ENCODE measurements at places on chromosomes 2 and 18.
A peak's percentile ranks its signal among the peaks of the same experiment; 100 is the strongest.

GRCh38 chr2:213021971-213022899 lies 129.2 kb downstream of the IKZF2 start:
- no peak for DNase-seq

GRCh38 chr2:156565066-156565710 lies 129.0 kb downstream of the GPD2 start:
- DNase-seq = no peak

GRCh38 chr2:11411768-11412448 lies 54.1 kb downstream of the E2F6 start:
- no peak for DNase-seq

DNA sequence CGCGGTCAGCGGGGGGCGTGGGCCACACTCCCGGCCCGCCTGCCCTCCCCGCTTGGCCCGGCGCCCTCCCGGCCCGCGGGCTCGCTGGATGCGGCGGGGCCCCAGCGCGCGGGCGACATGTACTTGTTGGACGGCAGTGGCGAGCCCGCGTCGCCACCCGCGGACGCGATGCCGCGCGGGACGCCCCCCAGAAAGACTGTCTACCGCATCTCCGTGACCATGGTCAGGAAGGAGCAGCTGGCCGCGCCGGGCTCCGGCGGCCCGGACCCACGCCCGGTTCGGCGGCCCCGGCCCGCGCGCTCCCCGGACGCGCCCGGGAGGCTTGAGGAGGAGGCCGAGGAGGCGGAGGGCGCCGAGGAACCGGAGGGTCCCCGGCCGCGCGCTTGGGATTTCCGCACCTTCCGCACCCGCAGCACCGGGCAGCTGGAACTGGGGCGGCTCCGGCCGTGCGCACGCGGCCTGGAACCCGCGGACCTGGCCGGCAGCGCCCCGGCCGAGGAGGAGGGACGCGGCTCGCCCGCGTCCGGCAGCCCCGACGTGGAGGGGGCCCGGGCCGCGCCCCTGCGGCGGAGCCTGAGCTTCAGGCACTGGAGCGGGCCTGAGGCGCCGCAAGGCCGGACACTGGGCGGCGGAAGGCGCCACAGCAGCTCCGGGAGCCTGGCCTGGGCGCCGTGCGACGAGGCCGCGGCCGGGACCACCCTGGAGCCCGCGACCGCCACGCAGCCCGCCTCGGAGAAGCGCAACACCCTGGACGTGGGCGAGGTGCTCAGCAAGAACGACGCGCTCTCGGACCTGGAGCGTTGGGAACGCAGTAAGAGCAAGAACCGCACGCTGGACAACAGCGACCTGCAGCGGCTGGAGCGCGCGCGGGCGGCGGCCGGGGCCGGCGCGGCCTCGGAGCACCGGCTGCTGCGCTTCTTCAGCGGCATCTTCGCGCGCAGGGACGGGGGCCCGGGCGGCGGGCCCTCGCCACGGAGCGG lies 176.4 kb downstream of the AGAP1 start:
- no peak for DNase-seq

GRCh38 chr2:168356477-168356835 lies 99.6 kb upstream of the CERS6 start:
- DNase-seq = no peak

- DNase-seq = peak; percentile 9
Observed at GRCh38 chr18:79631096-79631507, 48.5 kb upstream of the CTDP1 start.

GRCh38 chr2:174338671-174339560 lies 4.2 kb downstream of the SP9 start:
- no peak for DNase-seq

- no peak for DNase-seq
Observed at GRCh38 chr2:190990132-190990531, 23.8 kb downstream of the STAT1 start.

DNA sequence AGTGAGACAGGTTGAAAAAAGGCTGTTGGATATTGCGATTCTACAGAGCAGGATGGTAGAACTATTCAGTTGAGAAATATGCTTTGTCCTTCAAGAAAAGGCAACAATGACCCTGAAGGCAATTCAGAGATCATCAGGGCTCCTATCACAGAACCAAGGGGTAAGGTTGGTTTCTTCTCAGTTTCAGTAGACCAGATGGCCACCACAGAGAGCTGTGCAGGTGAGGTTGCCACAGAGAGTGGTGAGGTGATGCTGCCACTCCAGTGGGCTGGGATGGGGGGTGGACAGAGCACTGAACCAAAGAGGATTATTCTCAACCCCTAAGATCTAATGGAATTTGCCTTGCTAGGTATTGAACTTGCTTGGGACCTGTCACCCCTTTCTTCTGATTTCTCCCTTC lies 64.6 kb upstream of the ZBTB7C start:
- no peak for DNase-seq

DNA sequence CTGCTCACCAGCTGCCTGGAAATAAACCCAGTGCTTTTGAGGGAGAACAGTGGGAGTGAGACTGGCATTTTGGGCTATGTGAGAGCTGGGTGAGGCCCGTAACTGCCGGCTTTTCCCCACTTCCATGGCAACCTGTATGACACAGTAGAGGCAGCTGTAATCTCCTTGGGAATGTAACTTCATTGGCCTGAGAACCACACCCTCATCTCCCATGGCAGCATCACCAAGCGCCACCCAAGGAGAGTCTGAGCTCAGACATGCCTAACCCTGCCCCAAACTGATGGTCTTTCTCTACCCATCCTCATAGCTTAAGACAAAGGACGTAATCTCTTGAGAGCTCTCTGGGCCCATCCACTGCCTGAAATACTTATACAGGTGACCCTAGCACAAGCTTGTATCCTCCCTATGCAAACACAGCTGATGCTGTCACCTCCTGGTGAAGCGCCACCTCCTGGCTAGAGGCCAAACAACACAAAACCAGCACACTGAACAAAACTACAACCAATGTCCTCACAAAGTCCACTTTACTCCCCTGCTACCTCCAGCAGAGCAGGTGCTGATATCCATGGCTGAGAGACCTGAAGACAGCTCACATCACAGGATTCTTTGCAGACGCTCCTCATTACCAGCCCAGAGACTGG lies 763.4 kb upstream of the NRXN1 start:
- no peak for DNase-seq

- DNase-seq = no peak
Observed at GRCh38 chr2:134932864-134933526, 14.4 kb downstream of the CCNT2 start.

GRCh38 chr2:68414876-68415275 lies 49.8 kb downstream of the PLEK start:
- DNase-seq = no peak

- no peak for DNase-seq
Observed at GRCh38 chr2:223056701-223057418, 4.9 kb downstream of the KCNE4 start.

- no peak for DNase-seq
Observed at GRCh38 chr2:74006459-74006858, 21.7 kb downstream of the TET3 start.

GRCh38 chr18:4541588-4541987 lies 86.5 kb upstream of the DLGAP1 start:
- no peak for DNase-seq

GRCh38 chr18:75530118-75530517 lies 102.6 kb upstream of the SMIM21 start:
- no peak for DNase-seq

DNA sequence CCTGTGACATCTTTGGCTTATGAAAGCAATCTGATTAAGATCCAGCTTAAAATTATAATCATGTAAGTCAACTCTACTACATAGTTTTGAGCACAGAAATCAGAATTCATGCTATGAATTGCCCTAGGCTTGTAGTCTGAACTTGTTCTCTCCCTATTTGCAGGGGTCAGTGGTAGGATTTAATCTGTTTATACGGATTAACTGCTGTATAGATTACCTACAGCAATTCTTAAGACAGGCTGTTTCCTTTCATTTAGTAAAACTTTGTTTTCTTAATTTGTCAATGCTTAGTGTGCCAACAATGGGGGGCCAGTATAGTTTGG lies 287.9 kb downstream of the PDE11A start:
- DNase-seq = no peak

DNA sequence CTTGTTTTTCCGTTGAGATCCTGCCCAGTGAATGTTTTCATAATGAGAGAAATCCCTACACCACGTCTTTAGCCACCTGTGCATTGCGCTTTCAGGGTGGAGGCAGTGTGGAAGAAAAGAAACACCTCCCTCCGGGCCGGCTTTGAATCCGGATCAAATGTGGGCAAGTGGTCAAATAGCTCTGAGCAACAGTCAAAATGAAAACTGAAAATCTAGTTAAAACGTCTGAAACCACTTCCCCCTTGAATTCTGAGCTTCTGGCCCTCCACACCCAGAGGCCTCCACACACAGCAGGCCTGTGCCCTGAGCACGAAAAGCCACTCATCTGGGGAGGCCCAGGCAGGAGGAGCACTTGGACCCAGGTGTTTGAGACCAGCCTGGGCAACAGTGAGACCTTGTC lies 263.6 kb upstream of the SALL3 start:
- DNase-seq = no peak

DNA sequence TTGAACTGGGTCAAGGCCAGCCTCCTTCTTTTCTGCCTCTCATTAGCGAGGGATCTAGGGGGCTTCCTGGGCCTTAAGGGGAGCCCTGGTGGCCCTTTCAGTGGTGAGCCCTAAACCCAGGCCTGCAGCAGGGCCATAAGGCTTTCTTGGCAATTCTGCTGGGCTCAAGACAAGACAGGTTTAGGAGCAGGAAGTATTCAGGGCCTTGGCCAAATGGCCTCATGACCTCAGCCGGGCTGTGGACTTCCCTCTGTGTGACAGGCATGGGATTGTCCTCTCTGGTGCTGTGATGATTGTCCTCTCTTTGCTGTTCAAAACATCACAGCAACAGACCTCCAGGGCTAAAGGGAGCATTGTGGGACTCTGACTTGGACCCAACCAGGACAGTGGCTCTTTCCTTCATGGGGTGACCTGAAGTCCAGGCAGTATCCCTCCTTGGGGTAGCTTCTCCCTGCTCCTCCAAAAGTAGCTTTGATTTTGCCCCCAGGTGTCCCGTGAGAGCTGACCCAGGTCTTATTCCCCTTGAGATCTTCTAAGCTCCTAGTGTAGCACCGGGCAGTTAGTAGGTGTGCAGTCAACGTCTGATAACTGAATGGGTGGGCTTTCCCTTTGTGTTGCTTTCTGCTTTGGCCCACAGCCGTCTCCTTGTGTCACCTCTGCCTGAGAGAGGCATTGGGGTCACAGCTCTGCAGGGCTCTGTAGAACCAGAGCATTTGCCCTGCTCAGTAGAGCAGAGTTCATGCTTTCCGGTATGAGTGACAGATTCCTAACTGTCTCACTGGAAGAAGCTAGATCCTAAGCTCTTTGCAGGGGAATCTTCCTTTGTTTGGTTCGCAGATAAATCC lies 14.7 kb downstream of the FOSL2 start:
- DNase-seq = no peak

DNA sequence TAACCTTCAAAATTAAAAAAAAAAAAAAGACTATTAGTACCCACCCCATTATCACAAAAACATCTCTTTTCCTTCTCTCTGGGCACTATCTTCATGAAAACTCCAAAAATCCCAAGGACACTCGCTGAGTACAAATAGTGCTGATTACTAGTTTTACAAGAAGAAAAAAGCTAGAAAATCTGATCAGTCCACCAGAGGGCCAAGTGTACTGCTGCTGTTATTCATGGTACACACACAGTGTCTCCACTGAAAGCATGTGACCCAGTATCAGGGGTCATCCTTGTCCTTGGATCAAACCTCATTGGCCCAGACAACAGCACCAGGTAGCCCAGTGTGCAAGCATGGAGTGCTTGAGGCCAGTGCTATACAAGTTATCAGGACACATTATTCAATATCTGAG lies 382.7 kb upstream of the KLHL29 start:
- DNase-seq = no peak

DNA sequence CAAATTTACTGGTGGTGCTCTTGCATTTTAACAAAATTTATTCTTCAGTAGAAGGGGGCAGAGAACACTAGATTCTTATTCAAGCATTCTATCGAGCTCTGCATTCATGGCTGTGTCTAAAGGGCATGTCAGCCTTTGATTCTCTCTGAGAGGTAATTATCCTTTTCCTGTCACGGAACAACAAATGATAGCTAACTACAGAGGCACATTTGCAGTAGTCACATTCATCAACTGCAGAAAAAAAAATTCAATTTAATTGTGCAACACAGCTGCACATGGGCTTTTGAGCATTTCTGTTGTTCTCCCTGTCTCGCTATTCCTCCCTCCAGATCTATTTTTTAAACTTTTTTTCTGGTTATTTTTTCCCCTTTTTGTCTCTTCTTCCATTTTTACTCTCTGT lies 13.0 kb upstream of the DLX1 start:
- no peak for DNase-seq

DNA sequence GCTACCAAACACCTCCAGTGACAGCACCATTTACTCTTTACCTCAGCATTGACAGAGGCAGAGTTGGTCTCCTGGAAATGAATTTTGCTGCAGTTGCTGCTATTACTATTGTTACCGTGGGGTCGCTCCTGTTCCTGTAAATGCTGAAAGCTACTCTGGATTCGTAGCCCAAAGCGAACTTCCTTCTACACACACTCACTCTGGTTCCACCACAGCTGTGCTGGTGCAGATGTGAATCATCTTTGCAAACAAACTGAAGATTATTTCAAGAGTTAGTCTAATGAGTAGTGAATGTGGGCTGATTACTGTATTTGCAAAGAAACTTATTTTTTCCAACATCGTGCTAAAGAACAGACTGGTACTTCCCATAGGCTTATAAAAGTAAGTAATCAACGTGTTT lies 304.0 kb downstream of the LPIN1 start:
- DNase-seq = no peak

DNA sequence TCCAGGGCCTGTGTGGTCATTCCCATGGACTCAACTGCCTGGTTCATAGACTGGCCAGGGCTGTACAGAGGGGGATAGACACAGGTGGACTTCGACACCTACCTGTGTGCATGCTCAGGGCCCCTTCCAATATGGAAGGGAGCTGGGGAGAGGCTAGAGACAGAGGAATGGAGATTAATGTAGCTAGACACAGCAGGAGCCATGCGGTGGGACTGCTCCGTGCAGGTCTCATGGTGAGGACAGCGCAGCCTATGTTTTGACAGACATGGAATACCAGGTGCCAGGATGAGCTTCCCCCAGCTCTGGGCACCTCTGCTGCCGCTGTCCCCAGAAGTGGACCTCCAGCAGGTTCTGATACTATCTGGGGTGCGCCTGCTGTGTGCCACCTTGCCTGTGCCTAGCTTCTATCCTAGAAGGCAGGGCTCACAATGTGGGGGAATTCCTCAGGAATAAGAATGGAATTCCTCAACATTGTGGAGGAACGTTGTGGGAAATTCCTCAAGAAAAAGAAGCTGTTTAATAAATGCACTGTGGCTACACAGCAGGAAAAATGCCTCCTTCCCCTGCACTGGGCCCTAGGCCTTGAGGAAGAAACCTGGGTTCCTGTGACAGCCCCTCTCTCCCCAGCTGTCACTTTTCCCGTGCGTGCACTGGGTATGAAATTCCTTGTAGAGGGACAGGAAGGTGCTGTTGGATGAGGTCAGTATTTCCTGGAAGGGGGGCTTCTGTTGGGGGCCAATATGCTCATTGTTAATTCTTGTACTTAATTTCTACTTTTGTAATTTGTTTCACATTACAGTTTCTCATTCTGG lies 7.3 kb downstream of the IL1R1 start:
- no peak for DNase-seq

GRCh38 chr18:76564117-76564516 lies 69.1 kb upstream of the ZNF516 start:
- DNase-seq = no peak

All from omental fat pad (tissue), 4 donors.